ENCODE measurements at places on chromosomes 6 and 20.

DNA sequence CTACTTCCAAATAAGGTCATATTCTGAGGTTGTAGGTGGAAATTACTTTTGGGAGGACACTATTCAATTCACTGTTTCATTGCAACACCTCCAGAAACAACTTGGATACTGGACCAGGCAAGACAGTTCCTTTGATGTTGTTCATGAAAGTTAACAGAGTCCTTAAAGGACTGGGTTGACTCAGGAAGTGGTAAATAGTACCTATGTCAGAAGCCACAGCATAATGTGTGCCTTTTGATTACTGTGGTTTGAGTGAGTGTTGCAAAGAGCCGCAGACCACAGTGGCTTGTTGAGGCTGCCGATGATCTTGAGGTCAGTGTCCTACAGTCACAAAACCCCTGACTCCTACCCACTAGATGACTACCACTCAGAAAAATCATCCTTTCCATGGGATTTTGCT, 10.9 kb downstream of the IL20RA start:
- DNase-seq, result peak; percentile 56

GRCh38 chr20:32466739-32467505, 108.8 kb downstream of the ASXL1 start:
- no peak for DNase-seq

GRCh38 chr6:142945049-142945445, at the start of gene HIVEP2:
HIVEP2 (minus strand) TSS chr6:142945176; CDS start chr6:142774738, 170,438 bp downstream.
- peak; percentile 92 for DNase-seq

DNA sequence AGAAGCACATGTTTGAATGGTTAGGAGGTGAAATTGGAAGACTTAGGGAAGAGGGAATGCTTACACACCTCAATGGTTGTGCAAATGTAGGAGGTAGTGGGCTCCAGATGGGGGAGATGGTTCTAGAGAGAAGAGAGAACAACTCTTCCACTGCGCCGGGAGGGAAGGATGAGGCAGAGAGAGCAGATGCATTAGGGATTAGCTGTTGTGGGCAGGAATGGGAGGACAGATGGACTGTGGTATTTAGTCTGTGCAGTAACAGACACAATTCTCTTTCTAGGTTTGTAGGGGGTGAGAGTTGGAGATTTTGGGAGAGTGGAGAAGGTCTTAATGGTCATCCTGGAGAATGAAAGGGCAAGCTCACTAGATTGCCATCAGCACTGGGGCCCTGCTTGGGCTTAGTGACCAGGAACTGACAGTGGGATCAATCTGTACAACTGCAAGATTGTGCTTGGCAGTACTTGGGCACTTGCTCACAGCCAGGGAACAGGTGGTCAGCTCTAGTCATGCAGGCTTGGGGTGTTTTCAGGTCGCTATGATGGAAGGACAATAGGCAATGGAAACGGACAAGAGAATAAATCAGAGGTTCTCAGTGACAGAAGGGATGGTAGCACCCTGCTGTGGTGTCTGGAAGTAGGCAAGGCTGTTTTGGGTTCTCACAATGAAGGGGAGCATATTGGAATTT, 182.0 kb upstream of the MYLIP start:
- no peak for DNase-seq

DNA sequence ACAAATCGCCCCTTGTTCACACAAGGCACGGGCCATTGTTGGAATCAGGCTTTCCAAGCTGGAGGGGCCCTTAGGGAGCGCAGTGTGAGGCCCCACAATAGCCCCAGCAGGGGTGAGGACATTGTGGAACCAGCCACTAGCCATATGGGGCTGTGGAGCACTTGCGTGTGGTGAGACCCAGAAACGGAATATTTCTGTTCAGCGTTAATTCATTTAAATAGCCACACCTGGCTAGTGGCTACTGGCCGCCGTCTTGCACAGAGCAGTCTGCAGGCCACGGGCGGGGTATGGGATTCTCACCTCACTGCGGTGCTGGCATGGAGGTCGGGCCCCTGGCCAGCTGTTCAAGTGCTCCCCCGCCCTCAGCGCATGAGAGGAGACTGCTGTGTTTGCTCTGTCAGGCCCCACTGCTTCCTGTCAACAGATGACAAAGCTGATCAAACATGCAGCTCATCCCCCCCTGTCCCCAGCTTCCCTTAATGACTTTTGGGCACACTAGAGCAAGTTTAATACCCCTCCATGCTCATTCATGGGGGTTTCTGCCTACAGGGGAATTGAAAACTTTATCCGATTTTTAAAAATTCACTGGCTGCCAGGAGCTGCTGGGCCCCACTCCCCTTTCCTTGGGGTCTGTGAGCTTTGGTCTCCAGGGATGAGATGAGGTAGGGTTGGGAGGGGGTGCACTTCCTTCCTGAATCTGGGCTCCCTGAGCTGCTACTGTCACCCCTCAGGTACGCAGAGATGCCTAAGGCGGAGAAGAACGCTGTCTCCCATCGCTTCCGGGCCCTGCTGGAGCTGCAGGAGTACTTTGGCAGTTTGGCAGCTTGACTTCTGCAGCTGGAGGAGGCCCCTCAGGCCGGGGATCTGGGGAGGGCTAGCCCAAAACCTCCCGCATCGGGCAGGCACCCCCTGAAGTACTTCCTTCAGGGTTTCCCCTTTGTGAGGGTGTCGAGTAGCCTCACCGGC, 13.6 kb downstream of the ITPA start:
- DNase-seq, result no peak

GRCh38 chr20:11981366-11981947, 63.8 kb downstream of the BTBD3 start:
- no peak for DNase-seq

DNA sequence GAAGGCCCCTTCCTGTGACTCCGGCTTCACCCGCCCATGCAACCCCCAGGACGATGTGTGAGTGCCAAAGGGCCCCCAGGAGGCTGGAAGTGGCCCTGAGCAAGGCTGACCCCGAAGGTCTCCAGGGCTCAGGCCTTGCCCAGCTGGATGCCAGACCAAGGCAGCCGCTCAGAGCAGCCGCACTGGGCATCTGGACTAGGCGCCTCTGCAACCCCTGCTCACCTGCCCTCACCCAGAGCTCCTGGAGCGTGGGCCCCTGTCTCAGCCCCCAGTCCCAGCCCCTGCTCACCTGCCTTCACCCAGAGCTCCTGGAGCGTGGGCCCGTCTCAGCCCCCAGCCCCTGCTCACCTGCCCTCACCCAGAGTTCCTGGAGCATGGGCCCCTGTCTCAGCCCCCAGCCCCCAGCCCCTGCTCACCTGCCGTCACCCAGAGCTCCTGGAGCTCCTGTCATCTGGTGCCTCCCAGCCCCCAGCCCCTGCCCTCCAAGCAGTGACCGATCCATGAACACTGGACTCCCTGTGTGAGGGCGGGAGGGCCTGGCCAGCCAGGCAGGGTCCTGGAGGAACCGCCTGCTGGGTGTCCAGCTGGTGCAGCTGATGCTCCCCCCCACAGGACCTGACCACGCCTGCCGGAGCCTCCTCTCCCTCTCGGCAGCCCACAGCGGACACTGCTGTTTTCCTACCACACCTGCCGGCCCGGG, 1.1 kb downstream of the SRMS start:
- DNase-seq, result no peak

GRCh38 chr20:36975099-36975818, 23.8 kb upstream of the SAMHD1 start:
- DNase-seq, result peak; percentile 44

DNA sequence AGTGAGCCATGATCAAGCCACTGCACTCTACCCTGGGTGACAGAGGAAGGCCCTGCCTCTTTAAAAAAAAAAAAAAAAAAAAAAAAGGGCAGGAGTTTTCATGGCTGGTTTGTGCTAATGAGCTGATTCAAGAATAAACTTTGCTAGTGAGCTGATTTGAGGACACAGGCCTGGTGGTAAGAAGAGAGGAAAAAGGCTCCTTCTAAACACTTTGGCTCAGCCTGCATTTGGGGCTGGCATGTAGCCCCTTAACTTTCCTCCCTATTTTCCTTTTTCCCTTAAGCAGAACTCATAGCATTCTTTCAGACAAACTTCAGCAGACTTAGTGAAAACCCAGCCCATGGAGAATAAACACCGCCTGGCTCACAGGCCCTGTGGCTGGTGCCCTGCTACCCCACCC, 432.7 kb downstream of the PTPRT start:
- no peak for DNase-seq

- no peak for DNase-seq
These were observed 227.5 kb downstream of the PRL start for GRCh38 chr6:22069306-22069800.

- DNase-seq, result no peak
These were observed 20.0 kb upstream of the WFDC2 start for GRCh38 chr20:45449528-45449927.

GRCh38 chr20:62622877-62623487, 19.3 kb upstream of the SLCO4A1 start:
- no peak for DNase-seq

DNA sequence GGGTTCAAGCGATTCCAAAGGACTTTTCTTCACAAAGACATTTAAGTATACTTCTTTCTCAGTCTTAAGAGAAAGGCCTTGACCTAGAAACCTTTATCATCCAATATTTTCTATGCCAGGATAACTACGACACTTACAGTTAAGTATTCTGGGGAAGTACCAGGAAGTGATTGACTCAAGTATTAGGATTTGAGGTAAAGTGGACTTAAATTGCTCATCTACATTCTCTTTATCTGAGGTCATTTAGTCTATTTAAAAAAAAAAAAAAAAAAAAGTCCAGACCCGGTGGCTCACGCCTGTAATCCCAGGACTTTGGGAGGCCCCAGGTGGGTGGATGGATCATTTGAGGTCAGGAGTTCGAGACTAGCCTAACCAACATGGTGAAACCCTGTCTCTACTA, 114.7 kb downstream of the ZFAND3 start:
- DNase-seq, result no peak

GRCh38 chr20:57040466-57040865, 226.0 kb downstream of the BMP7 start:
- no peak for DNase-seq

DNA sequence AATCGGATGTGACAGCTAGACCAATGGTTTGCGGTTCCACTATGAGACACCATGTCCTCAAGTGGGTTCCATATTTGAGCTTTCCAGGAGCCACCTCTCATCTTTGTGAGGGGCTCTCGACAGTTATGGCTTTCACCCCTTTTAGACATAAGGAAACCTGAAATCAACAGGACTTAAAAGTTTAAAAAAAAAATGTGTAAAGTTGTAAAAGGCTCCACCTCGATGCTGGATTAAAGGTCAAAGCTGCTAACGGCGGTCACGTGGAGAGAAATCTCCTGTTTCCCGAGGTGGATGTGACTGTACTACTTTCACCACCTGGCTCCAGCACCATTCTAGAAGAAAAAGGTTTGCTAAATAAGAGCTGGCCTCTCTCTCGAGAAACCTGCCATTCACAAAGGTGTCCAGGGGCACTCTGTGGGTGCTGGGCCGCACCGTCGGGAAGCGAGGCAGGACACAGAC, 542 bp downstream of the ATP5F1E start:
- no peak for DNase-seq

GRCh38 chr6:28880894-28881780, 42.6 kb downstream of the TRIM27 start:
- DNase-seq, result peak; percentile 74

DNA sequence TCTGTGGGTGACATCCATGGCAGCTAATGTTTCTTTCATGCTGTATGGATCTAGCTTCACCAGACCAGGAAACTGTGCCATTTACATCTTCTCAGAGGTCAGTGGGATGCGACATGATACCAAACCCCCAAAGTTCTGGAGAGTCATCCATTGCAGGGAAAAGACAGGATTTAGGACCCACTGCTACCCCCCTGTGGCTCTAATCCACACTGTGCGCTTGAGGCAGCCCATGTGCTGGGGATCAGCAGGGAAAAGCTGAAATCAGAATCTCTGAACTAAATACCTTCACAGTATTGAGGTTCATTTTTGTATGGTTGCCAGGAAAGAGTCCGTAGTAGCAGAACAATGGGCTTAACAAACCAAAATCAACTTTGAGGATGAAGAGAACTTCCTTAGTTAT, 164.4 kb downstream of the TMEM242 start:
- no peak for DNase-seq
